HT1080 (cell line): ENCODE measurements at places on chromosomes 11 and 22. TPM values are rescaled to one million over a fixed set of nuclear protein-coding genes. Genes with fewer than 3 reads are reported as not detected.

The C11orf97 gene
- not detected in 2 replicates for total RNA-seq

The LZTR1 gene
- total RNA-seq = 33.2 and 35.3 TPM in 2 replicates

The ARHGAP42 gene
- total RNA-seq = 8.8 and 9.9 TPM in 2 replicates

The CWF19L2 gene
- 8.0 and 9.0 TPM in 2 replicates for total RNA-seq

The OR10A6 gene
- total RNA-seq = 0.02 TPM in 1 of 2 replicates, not detected in the other

The HBE1 gene
- total RNA-seq = 157 and 165 TPM in 2 replicates

The MMP13 gene
- 0.47 and 0.63 TPM in 2 replicates for total RNA-seq

The NXPE4 gene
- total RNA-seq = not detected in 2 replicates

The EHF gene
- total RNA-seq = 0.27 TPM in 1 of 2 replicates, not detected in the other

The PLEKHA7 gene
- total RNA-seq = 0.48 and 1.3 TPM in 2 replicates

The ALG8 gene
- 39.2 and 56.8 TPM in 2 replicates for total RNA-seq

The NXPE1 gene
- total RNA-seq = not detected in 2 replicates

The SLC22A9 gene
- not detected in 2 replicates for total RNA-seq

The CCDC87 gene
- 0.03 TPM in 1 of 2 replicates, not detected in the other for total RNA-seq

The OR5B21 gene
- total RNA-seq = not detected in 2 replicates

The IFITM2 gene
- total RNA-seq = 38.4 and 96.0 TPM in 2 replicates

The ANO9 gene
- not detected in 2 replicates for total RNA-seq

The SLC25A18 gene
- total RNA-seq = 0.16 TPM in 1 of 2 replicates, not detected in the other

The ASPHD2 gene
- 6.3 and 8.7 TPM in 2 replicates for total RNA-seq

The CFAP68 gene
- 63.7 and 74.6 TPM in 2 replicates for total RNA-seq

The OR51B5 gene
- total RNA-seq = 118 and 147 TPM in 2 replicates

The CLTCL1 gene
- total RNA-seq = 8.9 and 9.6 TPM in 2 replicates

The LRP4 gene
- 1.9 and 2.1 TPM in 2 replicates for total RNA-seq

The USP2 gene
- 0.20 and 1.0 TPM in 2 replicates for total RNA-seq

The KRTAP5-8 gene
- not detected in 2 replicates for total RNA-seq
